ENCODE measurements at places on chromosomes 1 and 21.

DNA sequence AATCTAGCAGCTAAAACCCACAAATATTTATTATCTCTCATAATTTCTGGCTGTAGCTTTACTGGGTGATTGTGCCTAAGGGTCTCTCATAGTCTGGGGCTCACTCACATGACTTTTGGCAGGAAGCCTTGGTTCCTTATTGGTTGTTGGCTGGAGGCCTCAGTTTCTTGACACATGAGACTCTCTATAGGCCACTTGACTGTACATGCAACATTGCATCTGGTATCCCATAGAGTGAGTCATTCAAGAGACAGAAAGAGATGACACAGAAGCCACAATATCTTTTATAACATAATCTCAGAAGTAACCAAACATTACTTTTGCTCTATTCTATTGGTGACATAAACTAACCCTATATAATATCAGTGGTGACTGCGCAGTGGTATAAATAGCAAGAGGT is 128.5 kb upstream of the HNRNPU start:
- DNase-seq = no peak

DNA sequence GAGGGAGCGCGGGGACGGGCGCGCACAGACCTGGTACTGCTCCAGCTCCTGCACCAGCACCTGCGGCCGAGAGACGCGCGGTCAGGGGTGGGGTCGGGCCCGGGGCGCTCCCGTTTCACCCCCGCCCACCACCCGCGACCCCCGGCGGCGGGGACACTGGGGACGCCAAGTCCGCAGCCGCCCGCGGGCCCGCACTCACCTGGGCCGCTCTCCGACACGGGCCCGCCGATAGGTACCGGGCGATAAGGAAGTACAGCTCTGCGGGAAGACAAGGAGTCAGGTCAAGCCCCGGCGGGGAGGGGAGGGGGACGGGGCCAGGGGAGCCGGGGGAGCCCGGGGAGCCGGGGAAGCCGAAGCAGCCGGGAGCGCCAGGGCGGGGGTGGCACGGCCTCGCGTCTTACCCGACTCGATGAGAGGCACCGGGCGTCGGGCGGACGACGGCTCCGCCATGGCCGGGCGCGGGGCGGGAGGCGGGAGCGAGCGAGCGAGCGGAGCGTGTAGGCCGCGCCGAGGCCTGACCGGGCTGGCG is 326 bp downstream of the BRWD1 start:
- no peak for DNase-seq

DNA sequence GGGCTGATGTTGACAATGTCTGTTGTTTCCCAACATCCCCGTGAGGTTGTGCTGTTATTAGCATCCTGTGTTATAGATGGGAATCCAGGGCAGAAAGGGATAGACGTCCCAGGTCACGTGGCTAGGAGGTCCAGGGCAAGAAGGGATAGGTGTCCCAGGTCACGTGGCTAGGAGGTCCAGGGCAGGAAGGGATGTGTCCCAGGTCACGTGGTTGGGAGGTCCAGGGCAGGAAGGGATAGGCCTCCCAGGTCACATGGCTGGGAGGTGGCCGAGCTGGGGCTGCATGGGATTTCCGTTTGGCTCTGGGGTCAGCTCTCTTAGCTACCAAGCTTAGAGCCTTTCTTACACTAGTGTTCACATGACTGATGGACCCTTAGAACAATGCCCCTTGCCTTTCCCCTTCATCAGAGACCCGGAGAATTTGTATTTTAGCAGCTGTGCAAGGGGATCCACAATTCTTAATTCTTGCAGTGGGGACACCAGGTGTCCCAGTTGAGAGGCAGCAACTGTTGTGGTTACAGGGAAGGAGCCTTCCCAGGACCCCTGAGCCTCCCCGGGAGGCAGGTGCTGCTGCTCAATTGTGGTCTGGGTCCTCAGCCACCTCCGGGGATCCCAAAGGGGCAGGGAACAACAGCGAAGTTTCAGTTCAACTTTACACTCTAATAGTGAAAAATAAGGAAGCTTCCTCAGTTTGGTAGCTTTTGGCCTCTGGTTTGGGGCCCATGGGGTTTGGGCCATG is 69.2 kb downstream of the UMODL1 start:
- DNase-seq = no peak

GRCh38 chr21:15729346-15729673 is 472 bp upstream of the USP25 start:
- DNase-seq = no peak

Measured in Panc1 (cell line).